ENCODE measurements at places on chromosomes 3 and 15. TPM values are rescaled to one million over a fixed set of nuclear protein-coding genes. Genes with fewer than 3 reads are reported as not detected.

GRCh38 chr3:59957150-59957549 lies 907.3 kb upstream of the CFAP20DC start:
- no peak for DNase-seq

The AHSG gene
- not detected for total RNA-seq

DNA sequence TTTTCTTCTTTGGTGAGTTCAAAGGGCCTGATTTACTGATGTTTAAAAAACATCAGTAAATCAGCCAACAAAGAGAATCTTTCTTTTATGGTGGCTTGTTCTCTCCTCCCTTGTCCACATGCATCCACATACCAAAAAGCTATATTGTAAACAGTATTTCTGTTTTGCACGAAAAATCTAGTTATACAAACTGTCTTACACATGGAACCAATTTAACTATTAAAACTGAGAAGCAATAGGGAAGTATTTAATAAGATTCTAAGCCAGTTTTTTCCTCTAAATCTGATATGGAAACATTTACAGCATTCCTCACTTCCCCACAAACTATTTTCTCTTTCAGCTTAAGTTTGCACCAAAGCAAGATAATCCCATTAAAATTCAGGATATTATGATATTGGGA lies 110.8 kb upstream of the ICE2 start:
- no peak for DNase-seq

The ISG20 gene
- 253 TPM for total RNA-seq

DNA sequence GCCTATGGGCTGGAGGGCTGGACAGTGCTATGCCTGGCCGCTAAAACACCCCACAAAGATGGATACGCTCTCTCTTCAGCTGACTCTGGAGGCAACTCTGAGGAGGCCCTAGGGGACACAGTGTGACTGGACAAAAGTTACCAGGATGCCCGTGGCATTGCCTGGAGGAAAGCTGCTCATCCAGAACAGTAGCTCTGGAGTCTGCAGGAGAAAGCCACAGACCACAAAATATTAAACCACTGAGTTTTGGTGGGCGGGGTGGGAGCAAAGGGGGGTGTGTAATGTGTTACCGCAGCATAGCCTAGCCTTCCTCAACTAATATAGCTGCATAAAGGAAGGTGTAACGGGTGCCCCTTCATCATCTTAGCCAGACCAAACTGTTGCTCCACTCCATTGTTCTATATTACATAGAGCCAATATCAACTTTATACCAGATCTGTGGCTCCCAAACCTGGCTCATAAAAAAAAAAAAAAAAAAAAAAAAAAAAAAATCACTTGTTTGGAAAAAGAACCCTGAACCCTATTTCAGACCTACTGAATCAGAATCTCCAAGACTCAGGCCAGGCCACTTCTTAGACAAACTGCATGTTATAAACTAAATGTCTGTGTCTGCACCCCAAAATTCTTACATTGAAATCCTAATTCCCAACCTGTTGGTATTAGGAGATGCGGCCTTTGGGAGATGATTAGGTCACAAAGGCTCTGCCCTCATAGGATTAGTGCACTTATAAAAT lies 132.6 kb downstream of the TNIK start:
- DNase-seq, result no peak

The CLEC3B gene
- total RNA-seq, result not detected

The IL17RE gene
- total RNA-seq, result 0.23 TPM

GRCh38 chr3:149589332-149589731 lies 68.5 kb downstream of the WWTR1 start:
- no peak for DNase-seq

DNA sequence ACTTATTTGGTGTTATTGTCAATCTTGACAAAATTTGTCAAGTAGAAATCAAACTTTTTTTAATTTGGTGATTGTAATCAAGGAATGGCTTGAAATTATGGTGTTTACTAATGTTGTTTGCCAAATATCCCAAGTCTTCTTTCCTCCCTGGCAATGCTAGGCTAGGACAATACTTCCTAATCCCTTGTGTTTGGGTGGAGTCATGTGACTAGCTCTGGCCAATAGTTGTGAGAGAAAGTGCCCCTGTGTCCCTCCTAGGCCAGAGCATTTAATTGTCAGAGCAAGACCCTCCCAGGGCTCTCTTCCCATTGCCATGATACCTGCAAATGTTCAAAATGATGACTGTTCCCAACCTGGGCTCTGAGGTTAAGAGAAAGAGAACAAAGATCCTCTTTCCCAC lies 132.7 kb downstream of the ANXA2 start:
- no peak for DNase-seq

DNA sequence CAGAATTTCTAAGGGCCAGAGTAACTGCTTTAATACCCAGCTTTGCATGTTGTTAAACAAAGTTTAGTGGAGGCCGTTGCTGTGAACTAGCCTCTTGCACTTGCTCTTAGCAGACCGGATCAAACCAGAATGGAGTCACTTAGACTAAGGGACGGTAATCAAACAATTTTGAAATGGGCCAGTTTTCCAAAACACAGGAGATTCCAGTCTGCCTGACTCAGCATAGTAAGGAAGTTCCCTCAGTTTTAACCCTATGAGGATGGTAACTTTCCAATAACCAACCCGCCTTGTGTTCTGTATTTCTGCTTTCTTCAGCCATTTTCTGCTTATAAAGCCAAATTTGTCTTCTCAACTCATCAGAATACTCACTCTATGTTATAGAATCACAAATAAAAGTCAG lies 77.2 kb upstream of the WDR72 start:
- DNase-seq, result no peak

GRCh38 chr3:114242947-114243346 lies 5.6 kb upstream of the ZNF80 start:
- no peak for DNase-seq

DNA sequence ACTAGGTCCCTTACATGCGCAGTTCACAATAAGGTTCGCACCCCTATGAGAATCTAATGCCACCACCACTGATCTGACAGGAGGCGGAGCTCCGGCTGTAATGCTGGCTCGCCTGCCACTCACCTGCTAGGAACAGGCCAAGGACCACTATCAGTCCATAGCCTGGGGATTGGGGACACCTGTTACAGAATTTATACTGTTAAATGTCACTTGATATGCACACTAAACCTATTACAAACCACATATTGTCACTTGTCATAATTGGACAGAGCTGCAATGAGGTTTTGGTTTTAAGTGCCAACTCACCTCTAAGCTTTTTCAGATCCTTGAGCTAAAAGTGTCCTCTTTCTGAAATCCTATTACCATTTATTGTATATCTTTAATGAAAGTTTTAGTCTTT lies 507.9 kb upstream of the TPRG1 start:
- DNase-seq, result no peak

- DNase-seq, result no peak
These were observed 742 bp downstream of the PLA2G4F start for GRCh38 chr15:42155546-42156242.

Measured in NCI-H460 (cell line).